Activated T-helper 1 cell treated with anti-CD3 and anti-CD28 coated beads, Interleukin-12 subunit alpha, Interleukin-12 subunit beta, Interleukin-2, Interleukin-4 antibody, amounts not matched to agents 30 ng/mL and 10 ng/mL and 1 ng/mL, durations not matched to agents 14 hours and 24 hours and 36 hours (primary cell): ENCODE measurements at places on chromosomes 7 and 10.

DNA sequence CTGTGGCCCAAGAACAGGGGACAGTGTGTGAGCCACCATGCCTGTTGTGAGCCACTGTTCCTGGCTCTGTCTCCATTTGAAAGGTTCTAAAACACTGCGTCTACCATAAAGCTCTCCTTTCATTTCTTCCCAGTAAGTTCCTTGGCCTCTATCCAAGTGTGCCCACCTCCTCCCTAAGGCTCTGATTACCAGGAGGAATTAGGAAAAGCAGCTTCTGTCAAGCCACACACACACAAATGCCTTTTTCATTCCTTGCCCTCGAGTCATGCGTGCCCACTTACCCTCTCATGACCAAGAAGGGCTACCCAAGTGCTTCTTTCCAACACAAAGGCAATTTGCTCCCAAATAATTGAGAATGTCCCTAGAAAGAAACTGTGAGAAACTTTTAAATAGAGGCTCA lies 70.8 kb upstream of the PARD3 start:
- peaks cover 6% of the 10 kb centered on the region for H3K27me3 ChIP-seq
- H3K4me3 ChIP-seq: no peak overlapping the region
- H3K27ac ChIP-seq: no peak overlapping the region
- H3K36me3 ChIP-seq: no peaks in the 10 kb centered on the region
- DNase-seq: no peak
- no peaks in the 10 kb centered on the region for H3K4me1 ChIP-seq

- H3K27ac ChIP-seq: no peak overlapping the region
- H3K27me3 ChIP-seq: no peaks in the 10 kb centered on the region
- no peak for DNase-seq
- no peaks in the 10 kb centered on the region for H3K4me1 ChIP-seq
- no peaks in the 10 kb centered on the region for H3K36me3 ChIP-seq
- no peak overlapping the region for H3K4me3 ChIP-seq
Measured at GRCh38 chr7:108232076-108232475, 101.9 kb upstream of the LAMB4 start.

- no peak overlapping the region for H3K4me3 ChIP-seq
- H3K27me3 ChIP-seq: peaks cover 14% of the 10 kb centered on the region
- no peaks in the 10 kb centered on the region for H3K36me3 ChIP-seq
- no peak overlapping the region for H3K27ac ChIP-seq
- DNase-seq: no peak
Measured at GRCh38 chr10:96756111-96756903, 36.0 kb upstream of the PIK3AP1 start.

- peak overlapping the region; percentile 47 for H3K4me3 ChIP-seq
- DNase-seq: peak; percentile 13
- no peaks in the 10 kb centered on the region for H3K27me3 ChIP-seq
Measured at GRCh38 chr7:148535217-148535616, 55.3 kb upstream of the C7orf33 start.
